ENCODE measurements at places on chromosomes 3 and 15.

DNA sequence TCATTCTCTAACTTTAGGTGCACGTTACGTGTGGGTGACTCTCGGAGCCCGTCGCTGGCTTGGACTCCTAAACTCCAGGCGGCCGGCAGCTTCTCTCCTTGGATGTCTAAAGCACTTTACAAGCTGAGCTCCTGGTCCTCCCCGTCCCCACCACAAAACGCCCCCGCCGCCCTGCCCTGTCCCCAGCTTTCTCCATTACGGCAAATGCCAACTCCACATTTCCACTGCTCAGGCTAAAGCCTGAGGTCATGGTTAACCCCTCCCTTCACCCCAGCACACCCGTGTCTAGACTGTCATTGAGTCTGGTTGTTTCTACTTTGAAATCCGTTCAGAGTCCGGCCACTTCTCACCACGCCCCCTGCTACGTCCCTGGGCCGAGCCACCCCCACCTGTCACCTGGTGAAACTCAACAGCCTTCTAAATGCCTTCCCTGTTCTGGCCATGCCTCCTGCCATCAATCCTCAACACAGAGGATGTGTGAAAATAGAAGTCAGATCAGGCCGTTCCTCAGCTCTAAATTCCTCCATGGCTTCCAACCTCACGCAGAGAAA is 8.1 kb upstream of the PCSK6 start:
- DNase-seq, result no peak

- no peak for DNase-seq
Measured at GRCh38 chr3:127206611-127207516, 13.9 kb downstream of the PRR23E start.

DNA sequence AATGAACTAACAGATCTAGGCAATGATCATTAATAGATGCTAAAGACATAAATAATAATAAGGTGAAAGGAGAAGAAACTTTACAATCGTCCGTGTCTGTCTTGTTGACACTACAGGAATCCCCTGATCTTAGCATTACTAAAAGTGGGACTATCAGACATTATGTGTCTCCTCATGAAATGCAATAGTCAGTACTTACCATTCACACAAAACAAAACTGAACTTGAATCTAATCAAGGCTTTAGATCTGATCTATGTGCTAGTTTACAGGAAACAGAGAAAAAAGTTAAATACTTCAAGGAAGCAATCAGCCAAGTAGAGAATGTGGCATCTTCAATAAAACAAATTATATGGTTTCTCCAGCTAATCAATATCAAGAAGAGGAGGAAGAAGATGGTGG is 73.7 kb downstream of the PIK3CB start:
- no peak for DNase-seq

GRCh38 chr15:57061696-57062095 is 143.3 kb downstream of the TCF12 start:
- DNase-seq, result no peak
